Fibroblast of skin of back (primary cell): ENCODE measurements at places on chromosomes 7 and 10.

DNA sequence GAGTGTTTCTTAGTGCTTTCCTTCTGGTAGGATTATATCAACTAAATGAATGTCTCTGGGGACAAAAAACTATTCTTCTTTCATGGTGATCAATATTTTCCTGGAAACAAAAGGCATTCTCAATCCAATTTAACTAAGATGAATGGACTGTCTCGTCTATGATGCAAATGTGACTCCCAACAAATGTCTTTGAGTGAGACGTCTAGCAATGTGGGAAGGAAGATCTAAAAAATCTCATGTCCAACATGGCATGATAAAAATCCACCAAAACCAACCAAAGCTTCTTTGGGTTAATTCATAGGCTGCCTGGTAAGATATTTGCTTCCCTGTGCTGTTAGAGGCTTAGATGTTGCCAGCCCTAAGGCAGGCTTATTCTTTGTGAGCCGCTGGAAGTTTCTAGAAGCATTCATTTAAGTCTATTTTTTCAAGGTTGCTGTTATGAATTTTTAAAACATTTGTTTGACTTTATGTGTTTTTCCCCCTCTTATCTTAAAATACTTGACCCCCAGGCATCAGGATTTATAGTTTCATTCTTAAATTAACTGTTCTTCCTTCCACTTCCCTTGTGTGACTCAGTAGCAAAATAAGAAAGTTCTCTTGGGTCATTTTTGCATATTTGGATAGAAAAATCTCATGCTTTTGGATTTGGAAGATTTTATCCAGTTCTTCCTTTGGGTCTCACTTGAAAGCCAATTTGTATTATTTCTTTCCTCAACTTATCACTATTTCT is 156.3 kb downstream of the NRP1 start:
- no peak for DNase-seq

DNA sequence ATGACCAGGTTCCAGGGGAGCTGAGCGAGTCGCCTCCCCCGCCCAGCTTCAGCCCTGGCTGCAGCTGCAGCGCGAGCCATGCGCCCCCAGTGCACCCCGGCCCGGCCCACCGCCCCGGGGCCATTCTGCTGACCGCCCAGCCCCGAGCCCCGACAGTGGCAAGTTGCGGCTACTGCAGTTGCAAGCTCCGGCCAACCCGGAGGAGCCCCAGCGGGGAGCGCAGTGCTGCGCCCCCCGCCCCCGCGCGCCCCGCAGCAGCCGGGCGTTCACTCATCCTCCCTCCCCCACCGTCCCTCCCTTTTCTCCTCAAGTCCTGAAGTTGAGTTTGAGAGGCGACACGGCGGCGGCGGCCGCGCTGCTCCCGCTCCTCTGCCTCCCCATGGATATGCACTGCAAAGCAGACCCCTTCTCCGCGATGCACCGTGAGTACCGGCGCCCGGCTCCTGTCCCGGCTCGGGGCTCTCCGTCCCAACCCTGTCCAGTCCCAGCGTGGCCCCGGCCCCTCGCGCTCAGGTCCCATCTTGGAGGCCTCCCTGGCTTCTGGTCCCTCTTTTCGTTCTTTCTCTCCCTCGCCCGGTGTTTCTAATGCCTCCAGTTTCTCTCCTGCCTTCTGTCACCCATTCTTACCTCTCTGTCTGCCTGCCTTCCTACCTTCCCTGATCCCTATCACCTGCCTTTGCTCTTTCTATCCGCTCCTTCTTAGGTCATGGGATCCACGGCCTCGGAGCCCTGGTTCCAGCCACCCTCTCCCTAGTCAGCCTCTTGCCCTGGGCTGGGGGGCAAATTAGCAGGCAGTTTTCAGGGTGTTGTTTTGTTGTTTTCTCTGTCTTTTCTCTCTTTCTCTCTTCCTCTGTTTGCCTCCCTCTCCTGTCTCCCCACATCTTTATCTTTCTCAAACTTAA is 751 bp downstream of the PAX2 start:
- no peak for DNase-seq

DNA sequence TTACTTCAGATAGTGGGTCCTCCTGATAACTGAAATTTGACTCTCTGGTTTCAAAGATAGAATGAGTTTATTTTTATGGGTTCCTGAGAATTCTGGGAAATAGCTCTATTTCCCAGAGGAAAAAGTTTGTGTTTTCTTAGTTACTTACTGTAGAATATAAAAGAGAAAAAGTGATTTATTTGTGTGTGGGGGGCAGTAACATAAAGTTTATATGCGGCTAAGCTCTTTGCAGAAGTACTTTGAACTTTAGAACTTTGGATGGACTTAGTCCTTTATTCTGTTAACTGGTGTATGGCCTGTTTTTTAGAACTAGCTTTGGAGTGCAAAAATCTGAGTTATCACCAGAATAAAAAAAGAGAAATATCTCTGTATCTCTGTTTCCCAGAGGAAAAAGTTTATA is 157.1 kb downstream of the BBS9 start:
- DNase-seq: no peak

GRCh38 chr7:75614401-75614800 is 122.3 kb downstream of the SPDYE5 start:
- no peak for DNase-seq

GRCh38 chr10:98267894-98268693 is at the start of gene LOXL4:
LOXL4 (minus strand) TSS chr10:98268194; CDS start chr10:98263019, 5,175 bp downstream.
- DNase-seq: peak; percentile 33

- DNase-seq: no peak
Measured at GRCh38 chr10:5184987-5185775, at the start of gene AKR1C8. AKR1C8 (minus strand) TSS chr10:5185150; CDS start chr10:5185104, 46 bp downstream.
